WTC11 (cell line): ENCODE measurements at places on chromosomes 5 and 9.

DNA sequence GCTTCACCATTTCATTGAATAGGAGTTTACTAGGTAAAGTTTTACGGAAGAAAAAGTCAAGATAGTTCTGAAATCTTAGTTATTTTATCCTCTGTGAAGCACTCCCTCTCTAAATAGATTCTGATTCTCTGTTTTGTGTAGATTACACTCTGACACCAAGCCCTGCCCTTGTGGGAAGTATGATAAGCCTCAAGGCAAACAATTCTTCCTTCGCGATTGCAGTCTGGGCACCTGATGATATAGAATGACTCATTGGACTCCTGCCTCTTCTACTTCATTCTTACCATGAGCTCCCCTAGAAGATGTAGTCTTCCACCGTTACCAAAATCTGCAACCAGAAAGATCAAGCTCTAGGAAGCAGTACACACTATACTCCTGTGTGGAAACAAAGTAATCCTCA is 626.9 kb upstream of the PTGER4 start:
- DNase-seq, result no peak

GRCh38 chr5:113192541-113192940 is 215.9 kb downstream of the DCP2 start:
- DNase-seq, result no peak

DNA sequence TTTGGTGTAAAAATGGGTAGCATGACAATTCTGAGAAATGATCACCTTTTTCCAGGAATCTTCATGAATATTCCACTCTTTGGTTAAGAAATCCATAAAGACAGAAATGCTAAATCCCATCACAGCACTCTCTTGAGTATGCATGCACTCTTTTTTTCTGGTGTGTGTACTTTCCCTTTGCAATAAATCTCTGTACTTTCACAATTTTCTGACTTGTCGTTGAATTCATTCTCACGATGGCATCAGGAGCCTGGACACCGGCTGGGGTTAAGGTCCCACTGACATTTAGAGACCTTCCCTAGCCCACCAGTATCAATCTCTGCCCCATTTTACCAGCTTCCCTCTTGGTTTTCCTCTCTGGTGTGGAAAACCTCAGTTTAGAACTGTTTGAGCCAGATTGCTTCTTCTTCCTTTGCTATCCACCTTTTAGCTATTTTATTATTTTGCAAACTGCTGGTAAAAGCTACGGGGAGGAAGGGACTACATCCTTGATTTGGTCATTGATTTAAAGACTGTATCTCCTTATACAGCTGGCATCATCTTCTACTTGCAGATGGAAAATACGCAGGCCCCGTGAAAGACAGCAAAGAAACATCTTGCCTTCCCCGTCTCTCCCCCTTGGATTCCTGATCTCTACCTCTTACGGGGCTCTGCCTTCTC is 59.9 kb upstream of the ZFR start:
- no peak for DNase-seq

DNA sequence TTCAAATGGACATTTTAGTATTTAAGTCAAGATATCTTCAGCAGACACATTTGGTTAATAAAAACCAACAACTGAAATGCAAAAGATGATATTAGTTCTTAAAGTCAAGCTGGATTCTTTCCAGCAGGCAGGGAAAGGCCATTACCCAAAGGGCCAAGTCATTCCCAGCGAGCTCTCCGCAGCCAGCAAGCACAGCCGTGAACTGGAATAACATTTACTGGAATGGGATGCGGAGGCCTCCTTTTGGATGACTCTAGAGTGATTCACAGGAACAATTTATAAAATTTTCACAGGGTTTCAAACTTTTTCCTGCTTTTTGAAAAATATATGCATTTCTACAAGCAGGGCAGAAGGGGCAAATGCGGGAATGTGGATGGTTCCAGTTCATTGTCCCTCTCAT is 76.6 kb upstream of the DAB2 start:
- no peak for DNase-seq

GRCh38 chr9:136629879-136630661 is 32.6 kb upstream of the EGFL7 start:
- peak; percentile 86 for DNase-seq

DNA sequence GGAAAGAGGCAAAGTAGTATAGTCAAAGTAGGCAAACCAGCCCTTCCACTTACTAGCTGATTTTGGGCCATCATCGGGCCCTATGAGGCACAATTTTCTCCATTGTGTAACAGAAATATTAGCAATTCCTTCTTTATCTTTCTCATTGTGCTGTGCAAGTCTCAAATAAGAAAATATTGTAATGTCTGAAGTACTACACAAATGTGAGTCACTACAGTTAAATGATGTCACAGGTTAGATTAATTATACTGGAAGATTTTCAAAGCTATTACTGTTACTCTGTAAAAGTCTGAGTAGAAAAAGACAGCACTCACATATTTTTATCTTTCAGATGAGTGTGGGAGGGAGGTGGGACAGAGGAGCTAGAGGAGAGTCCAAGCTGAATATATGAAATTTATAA is 12.4 kb upstream of the TMC1 start:
- no peak for DNase-seq
